Heart right ventricle (tissue), 16 donors: ENCODE measurements at places on chromosomes 5 and 9. TPM values are rescaled to one million over a fixed set of nuclear protein-coding genes. Genes with fewer than 3 reads are reported as not detected.

Gene KCNIP1
- total RNA-seq = not detected

Gene FGD3
- total RNA-seq = 0.40 TPM

Gene FSTL4
- total RNA-seq = 0.40 TPM

Gene ENTPD2
- total RNA-seq = 2.2 TPM

Gene MIER3
- 11.3 TPM for total RNA-seq

Gene MORN5
- not detected for total RNA-seq

Gene ATP6V0E1
- total RNA-seq = 196 TPM

DNA sequence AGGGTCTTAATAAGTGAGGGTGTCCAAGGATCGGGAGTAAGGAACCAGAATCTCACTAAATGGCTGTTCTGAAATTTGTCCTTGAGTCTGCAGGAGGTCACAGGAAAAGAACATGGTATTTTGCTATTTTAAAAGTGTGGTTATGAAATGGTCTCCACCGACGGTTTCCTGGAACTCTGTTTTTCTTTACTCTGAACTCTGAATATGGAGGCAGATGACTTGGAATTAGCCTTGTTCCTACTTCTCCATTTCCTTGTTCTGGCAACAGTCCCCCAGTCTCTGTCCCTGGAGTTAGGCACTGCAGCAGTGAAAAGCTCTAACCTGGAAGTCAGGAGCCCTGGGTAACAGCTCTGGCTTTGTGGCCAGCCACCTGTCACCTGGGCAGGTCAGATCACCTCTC lies 46.6 kb upstream of the C5orf58 start:
- DNase-seq = no peak

DNA sequence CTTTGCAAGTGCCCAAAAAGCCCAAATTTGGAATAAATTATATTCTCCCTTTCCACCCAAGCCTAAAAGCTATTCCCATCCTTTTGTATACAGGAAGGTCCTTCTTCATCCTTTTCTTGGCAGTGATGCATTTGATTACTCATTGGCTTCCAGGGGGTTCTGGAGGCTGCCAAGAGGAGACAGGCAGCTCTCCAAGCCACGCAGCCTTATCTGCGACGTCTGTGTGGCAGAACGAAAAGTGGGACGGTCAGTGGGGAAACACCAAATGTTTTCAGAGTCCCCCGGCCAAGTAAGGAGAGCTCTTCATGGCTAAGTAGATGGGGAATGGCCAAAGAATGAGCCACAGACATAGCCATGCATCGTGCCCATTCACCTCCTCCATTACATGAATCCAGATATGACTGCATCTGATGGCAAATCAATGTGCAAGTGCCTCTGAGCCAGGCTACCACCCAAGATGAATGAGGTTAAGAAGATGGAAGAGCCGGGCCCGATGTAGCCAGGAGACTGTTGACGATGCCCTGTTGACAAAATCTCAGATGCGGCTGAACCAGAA lies 12.1 kb downstream of the ADAM19 start:
- DNase-seq = no peak

GRCh38 chr5:157925786-157926671 lies 67.1 kb upstream of the CLINT1 start:
- DNase-seq = no peak

DNA sequence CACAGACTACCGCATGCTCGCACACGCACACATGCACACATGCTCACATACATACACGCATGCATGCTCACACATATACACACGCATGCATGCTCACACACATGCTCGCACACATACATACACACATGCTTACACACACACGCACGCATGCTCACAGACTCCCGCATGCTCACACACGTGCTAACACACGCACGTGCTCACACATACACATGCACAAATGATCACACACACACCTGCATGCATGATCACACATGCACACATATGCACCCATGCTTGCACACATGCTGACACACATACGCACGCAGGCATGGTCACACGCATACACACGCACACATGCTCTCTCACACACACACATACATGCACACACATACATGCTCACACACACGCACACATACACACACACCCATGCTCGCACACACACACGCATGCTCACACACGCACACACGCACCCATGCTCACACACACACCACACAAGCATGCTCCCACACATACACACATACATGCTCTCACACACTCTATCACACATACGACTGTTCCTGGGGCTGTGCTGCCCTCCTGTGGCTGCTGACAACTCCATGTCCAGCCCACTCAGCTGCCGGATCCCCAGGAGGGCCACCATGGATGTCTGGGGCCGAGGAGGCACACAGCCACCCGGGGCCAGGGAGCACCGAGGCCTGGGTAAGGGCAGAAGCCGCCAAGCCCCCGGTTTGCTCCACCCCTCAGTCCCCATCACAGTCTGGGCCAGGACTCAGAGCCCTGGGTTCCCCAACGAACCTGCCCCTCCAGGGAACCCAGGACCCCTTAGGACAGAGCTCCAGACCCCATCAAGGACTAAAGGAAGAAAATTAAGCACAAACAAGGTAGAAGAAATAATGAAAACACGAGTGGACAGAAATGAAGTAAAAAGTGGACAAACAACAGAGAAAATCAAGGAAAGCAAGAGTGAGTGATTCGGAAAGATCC lies 31.4 kb upstream of the EGFL7 start:
- peak; percentile 86 for DNase-seq

DNA sequence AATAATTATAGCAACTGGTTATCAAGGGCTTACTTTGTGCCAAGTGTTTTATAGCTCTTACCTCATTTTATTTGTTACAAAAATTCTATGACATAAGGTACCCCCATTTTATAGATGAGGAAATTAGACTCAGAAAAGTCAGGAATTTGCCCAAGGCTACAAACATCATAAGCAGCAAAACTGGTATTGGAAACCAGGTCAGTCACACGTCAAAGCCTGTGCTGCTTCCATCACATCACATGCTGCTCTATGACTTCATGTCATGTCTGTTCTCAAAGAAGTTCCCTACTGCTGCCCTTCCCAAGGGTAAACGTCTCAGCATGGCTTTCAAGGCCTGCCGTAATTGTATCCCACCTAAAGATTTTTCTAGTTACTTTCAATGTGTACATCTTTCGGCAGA lies 6.9 kb upstream of the KIF2A start:
- no peak for DNase-seq

DNA sequence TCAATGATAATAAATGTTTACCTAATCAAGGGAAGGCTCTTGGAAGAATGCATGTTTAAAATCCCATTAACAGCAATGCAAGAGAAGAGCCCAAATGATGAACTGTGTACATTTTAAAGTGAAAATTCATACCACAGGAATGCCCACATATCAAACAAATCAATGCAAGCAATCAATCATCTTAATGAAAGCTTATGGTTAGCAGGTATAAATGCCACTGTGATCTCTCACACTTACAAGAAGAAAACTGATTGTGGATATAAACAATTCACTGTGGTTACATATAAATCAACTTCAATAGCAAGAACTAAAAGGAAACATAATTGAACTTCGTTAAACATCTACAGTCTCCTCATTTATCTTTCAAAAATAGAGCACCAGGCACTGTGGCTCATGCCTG lies 161.0 kb upstream of the RORB start:
- DNase-seq = no peak

DNA sequence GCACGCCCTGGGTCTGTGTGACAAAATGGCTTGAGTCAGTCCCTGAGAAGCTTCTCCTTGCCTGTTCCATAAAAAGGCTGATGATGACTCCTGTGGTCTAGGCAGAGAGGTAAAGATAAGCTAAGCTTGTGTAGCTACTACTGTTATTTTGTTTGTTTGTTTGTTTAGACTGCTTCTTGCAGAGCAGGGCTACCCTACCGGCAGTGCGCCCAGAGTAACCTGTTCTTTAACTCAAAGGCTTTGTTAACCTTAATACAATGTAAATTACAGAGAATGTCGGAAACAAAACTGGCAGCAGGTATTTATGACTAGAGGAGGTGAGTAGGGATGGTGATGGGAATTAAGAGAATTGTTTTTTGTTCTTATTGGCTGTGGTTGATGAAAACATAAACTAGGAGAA lies 87.6 kb downstream of the F2RL2 start:
- DNase-seq = no peak

DNA sequence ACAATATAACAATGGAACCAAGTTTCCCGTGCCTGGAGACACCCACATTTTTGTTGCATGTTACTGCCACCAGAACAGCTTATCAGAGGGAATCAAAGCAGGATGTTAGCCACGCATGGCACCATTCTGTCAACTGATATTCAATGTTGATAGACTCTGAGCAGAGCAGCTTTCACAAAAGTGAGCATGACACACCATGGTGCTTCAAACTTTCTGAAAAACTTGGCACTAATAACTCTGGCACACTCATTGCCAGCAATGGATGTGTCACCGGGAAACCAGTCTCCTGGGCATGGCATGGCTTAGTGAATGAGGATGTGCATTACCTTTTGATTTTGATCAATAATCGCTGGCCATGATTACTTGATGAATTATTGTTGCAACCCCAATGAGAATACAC lies 19.7 kb downstream of the NIPSNAP3B start:
- DNase-seq = no peak

GRCh38 chr9:83440641-83441040 lies 97.6 kb downstream of the FRMD3 start:
- no peak for DNase-seq

DNA sequence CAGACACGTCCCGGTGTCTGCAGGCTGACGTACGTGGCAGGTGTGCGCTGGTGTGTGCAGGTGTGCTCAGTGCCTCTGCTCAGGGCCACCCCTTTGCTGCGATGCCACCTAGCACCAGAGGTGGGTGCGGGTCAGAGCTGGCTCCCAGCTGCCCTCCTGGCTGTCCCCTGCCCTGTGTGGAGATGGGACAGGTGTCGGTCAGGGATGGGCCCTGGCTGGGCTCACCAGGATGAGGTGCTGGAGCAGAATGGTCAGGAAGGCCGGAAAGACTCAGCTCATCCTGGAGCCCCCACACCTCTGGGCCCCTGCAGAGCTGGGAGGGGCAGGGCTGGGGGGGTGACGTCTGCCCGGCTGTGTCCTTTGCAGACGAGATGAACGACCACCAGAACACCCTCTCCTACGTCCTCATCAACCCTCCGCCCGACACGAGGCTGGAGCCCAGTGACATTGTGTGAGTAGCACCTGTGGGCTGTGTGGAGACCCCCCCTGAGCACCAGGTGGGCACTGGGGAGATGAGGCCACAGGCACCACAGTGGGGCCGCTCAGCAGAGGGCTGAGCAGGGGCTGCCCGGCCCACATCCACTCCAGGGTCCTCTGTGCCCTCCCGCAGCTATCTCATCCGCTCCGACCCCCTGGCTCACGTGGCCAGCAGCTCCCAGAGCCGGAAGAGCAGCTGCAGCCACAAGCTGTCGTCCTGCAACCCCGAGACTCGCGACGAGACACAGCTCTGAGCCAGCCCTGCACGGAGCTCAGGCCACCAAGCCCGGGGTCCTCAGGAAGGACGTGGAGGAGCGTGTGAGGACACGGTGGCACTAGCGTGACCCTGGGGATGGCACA lies 89.7 kb downstream of the KCNT1 start:
- no peak for DNase-seq

DNA sequence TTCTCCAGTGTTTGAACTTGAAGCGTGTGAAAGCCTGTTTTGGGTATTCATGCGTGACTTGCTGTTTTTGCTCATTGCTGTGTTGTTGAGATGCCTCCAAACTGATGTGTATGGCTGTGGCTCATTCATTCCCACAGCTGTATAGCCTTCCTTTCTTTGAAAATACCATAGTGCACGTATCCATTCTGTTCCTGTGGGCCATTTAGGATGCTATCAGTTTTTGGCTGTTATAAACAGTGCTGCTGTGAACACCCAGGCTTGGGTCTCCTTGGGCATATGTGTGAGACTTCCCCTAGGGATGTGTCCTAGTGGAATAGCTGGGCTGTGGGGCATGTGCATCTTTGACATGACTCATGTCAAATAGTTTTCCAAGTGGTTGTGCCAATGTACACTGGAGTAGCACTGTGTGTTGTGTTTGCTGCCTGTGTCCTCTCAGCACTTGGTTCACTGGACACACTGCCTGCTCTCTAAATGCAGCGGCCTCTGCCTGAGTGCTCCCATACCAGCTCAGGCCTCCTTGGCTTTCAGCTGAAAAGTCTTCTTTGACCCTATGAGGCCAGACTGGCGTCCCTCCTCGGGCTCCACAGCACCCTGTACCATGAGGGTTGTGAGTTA lies 102.6 kb upstream of the TBC1D2 start:
- DNase-seq = no peak

DNA sequence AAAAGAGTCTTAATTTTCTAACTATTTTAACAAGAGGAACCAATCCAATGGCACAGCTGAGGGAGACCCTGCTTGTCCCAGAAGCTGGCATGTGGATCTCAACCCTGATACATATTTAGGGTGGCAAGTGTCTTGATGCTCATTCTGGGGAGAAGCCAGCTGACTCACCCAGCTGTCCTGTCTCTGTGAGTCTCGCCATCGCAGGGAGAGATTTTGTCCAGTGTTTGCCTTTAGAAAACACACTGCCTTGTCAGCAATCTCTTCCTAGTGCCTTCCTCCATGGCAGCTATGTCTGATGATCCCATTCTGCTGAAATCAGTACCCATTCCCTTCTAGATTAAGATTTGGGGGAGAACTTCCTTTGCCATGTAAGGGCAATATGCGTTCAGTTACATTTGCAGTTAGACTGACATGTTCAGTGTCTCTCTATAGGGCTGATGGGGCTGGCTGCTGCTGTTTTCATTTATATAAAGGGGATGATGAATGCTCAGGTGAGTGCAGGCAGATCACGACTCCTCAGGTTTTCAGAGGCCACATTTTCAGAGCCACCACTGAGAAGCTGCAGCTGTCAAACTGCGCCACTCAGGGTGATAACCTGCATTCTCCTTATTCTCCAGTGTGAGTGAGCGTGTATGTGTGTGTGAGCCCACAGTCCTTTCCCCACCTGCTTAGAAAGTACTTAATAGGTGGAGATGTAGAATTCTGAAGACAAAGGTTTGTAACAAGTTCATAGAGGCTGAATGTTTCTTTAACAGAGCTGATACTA lies 217.0 kb downstream of the GAS1 start:
- DNase-seq = no peak

DNA sequence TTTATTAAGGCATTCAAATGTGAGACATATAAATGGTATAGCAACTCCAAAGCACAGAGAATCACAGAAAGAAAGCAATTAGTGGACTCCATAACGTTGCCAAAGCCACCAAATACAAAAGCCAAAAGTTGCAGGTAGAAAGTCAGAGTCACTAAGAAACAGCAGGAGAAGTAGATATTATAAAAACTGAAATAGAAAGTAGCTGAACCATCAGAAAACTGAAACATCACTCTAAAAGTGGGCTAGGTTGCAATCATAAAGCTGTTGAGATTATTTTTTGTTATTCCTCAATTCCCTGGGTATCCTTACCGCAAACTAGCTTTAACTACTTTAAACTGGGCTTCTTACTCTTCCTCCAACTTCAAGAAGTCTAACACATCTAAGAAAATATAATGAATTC lies 108.1 kb upstream of the ARRDC3 start:
- no peak for DNase-seq

- DNase-seq = peak; percentile 48
Observed at GRCh38 chr5:77774981-77775789, 954 bp downstream of the TBCA start.

- no peak for DNase-seq
Observed at GRCh38 chr5:151461312-151461711, 13.9 kb downstream of the SLC36A1 start.

DNA sequence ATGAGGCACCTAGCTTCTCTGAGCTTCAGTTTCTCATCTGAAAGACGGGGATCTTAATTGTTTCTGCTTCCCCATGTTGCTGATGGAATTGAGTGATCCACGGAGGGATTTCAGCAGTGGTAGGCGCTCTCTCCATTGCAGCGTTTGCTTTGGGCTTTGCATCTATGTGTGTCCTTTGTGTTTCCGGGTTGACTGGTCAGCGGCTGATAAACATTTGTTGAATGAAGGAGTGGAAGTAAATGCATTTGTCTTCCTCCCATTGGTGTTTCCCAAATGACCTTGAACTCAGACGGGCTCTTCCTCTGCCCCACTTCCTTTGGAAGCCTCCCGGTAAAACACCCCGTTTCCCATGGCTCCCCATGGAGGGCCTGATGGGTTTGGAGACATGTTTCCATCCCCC lies 117.2 kb downstream of the GAPVD1 start:
- no peak for DNase-seq
